ENCODE measurements at places on chromosomes 3 and 15.

DNA sequence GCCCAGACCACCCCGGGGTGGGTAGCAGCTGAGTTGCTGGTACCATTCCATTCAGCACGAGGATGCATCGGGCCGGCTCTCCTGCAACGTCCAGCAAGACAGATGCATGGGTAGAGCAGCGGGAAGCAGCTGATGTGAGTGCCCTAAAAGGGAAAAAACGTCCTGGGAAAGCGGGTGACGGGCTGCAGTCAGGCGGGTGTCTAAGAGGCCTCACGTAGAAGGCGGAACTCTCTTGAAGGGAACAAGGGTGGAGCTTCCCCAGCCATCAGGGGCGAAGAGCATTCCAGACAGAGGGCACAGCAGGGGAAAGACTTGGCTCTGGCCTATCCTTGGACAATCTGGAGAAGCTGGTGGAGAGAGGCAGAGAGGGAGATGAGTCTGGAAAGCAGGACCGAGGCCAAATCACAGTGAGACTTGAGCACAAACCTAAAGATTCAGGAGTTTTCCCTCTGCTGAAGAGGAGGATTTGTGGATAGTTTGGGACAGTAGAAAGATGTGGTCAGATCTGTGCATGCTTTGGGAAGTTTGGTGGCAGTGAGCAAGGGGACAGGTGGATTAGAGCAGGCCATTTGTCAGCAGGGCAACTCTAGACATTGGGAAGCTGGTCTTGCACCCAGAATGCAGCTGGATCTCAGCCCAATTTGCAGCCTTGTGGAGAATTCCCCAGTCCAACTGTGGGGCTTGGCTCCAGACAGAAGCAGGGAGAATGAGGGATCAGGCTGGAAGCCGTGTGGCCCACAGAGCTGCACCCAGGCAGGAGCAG, 70.7 kb downstream of the SEMA5B start:
- no peak for DNase-seq

- DNase-seq, result no peak
Measured at GRCh38 chr3:25785826-25786225, 2.6 kb upstream of the NGLY1 start.

DNA sequence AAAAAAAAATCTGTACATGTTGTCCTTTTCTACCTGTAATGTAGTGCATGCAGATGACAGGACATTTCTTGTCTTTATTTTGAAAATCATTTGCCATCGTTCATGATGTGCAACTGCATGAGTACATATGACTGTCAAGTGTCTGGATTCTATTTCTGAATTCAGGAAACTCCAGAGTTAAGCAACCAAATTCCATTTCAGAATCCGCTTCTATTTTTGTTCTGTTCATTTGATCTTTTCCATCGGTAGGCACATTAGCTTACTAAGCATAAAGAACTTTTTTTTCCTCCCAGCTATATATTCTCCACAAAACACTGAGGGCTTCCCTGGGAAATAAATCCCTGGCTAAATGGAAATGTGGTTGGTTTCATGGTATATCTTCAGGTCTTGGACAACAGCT, 365.6 kb downstream of the PTPRG start:
- DNase-seq, result no peak

DNA sequence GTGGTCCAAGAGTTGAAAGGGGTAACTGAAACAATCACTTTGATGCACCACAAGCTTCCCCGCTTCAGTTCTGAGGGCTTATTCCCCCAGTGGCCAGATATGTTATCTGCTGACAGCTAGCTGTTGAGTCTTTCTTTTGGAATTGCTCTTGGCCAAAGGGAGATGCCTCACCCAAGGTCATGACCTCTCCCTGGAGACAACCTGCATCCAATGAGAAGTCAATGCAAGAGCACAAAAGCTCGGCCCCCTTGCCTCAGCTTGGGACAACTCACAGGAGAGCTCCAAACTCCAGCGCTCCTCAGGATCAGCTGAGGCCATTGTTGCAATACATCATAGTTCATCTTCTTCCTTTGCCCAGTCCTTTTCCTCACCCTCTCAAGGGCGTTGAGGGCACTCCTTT, 31.0 kb upstream of the THBS1 start:
- DNase-seq, result no peak

- no peak for DNase-seq
Measured at GRCh38 chr3:126181398-126181725, 976 bp upstream of the ALDH1L1 start.

DNA sequence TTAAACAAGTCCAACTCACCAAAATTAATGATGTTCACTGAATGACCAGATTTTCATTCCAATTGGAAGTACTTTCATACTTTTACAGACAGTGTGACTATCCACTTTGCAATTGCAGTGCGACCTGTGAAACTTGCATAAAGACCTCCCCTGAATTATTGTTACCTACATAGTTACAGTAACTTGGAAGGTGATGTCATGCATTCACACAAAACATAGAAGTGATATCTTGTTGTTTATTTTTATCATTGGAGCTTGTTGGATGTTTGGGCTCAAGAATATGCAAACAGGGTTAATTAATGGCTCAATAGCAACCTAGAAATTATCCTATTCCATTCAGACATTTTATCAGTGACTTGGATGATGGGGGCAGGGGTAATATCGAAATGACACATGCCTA, 470.9 kb downstream of the MECOM start:
- no peak for DNase-seq

GRCh38 chr3:11367143-11367693, 95.0 kb downstream of the ATG7 start:
- DNase-seq, result no peak

DNA sequence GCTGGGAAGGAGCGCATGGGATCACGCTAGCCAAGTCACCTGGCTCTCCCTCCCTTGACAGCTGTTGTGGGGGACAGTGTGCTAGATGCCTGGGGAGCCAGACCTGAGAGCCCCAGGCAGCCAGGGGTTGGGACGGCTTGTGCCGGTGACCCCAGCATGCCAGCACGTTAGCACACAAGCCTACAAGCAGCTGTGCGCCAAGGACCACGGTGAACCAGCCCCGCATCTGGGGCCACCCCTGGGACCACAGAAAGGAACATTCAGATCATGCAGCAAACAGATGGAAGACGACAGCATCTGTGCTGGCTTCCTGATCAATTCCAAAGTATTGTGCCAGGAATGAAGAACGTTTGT, 64.8 kb downstream of the NTRK3 start:
- DNase-seq, result no peak

- DNase-seq, result no peak
Measured at GRCh38 chr3:42647821-42648459, 5.6 kb upstream of the ZBTB47 start.

GRCh38 chr15:95401587-95401986, 928.9 kb upstream of the NR2F2 start:
- DNase-seq, result no peak

DNA sequence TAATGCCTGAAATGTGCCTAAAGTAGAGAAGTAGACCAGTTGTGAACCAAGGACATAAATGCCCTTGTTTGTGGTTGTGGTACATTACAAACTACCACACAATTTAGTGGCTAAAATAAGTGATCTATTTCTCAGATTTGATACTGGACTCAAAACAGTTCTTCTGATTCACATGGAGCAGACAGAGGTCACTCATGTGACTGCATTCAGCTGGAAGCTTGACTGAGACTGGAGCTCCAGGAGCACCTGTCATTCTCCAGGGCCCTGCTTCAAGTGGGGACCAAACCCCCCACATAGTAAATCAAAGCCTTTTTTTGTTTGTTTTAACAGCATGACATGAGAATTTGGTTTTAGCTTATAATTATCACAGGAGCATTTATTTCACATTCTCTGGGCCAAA, 301.2 kb downstream of the OXSM start:
- no peak for DNase-seq

- no peak for DNase-seq
Measured at GRCh38 chr3:37229740-37230139, 55.4 kb upstream of the LRRFIP2 start.

DNA sequence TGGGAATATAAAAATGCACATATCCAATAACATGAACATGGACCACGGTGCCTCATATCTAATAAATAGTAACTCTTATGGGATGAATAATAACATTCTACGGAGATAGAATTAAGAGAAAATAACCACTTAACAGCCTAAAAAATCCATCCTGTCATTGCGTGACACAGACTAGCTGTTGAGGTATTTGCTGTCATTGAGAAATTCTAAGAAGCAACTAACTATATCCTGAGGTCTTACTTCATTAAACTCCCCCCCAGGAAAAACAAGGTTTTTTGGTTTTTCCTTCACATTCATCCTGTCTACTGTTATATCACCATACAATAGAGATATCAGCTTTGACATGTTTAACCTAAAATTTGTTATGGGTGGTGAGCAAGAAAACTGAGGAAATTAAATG, 14.3 kb downstream of the CEP152 start:
- no peak for DNase-seq

DNA sequence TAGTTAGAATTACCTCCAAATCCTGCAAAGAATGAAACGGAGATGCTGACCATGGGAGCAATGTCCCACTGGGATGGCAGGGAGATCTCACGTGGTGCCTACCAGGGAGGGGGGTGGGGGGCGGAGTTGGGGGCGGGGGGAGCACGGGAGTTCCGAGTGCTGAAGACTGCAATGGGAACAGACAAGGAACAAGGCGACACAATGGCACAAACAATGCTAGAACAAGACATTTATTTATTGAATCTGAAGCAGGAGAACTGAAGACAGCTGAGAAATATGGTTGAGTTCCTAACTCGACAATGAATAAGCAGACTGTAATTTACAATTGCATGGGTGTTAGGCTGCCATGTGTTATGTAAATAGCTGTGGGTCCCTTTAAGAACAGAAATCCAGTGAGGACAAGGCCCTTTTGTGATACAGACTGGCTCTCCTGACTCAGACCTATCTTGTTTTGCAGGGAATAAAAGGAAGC, 91.2 kb downstream of the AQP9 start:
- DNase-seq, result no peak
